Activated T-cell treated with anti-CD3 and anti-CD28 coated beads, Interleukin-2, amount 50 U/mL, for 4 hours (primary cell): ENCODE measurements at places on chromosomes 3 and 15.

- DNase-seq = no peak
Measured at GRCh38 chr3:150220799-150221198, 187.3 kb upstream of the TSC22D2 start.

DNA sequence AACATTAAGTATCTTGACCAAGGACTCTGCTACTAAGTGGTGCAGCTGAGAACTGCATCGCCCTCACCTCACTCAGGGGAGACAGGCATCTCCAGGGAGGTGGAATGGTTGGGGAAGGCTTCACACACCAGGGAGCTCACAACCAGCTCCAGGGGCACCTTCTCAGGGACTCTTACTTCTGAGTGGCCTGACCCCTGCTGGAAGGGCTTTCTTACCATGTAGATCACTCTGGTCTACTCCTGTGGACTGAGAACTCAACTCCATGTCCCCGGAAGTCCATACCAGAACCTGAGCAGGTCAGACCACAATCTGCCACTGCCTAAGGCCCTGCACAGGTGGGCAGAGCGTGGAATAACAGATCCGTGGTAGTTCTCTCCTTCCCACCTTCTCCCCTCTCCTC lies 140.5 kb downstream of the TLE3 start:
- DNase-seq = no peak

DNA sequence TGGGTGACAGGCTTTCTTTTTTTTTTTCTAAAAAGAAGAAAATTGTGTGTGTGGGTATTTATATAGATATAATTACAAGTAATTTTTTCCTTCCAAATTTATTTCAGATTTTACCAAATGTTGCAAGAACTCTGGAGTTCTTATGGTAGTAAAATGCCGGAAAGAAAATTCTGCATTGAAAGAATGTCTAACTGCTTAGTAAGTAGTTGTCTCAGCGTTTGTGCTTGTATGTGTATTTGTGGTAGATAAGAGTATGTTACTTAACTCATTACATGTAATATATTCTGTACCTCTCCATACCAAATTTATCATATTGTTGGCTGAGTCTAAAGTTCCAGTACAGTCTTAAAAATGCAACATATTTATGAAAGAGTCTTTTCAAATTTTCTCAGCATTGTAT lies 32.3 kb upstream of the ZCWPW2 start:
- no peak for DNase-seq

GRCh38 chr3:170808041-170808440 lies 62.0 kb downstream of the RPL22L1 start:
- DNase-seq = no peak

DNA sequence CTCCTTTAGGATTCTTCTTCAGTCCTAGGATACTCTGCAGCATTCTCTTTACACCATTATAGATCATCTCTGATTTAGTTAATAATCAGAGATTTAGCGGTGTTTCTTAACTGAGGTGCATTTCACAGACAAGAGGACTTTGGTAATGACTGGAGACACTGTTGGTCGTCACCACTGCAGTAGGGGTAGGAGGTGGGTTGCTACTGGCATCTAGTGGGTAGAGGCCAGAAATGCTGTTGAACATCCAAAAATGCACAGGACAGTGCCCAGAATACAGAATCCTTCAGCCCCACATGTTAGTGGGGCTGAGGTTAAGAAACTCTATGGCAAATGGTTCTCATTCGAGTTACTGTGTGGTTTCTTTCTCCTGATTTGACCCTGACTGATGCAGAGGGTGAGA lies 80.4 kb upstream of the LMCD1 start:
- DNase-seq = no peak

DNA sequence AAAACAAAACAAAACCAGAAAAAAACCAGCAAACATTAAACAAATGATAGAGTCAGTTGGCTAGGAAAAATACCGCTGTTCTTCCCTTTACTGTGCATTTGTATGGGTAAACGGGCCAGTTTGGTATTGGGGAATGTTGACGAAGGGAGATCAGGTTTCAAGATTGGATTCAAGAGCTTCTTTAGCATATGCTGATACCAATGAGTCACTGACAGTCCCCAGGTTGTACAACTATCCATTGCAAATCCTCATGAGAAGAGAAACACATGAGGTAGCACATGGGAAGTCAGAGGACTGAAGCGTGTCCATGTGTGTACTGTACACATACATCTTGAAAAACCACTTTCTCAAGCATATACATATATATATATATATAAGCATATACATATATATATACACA lies 25.6 kb downstream of the TIGIT start:
- no peak for DNase-seq

DNA sequence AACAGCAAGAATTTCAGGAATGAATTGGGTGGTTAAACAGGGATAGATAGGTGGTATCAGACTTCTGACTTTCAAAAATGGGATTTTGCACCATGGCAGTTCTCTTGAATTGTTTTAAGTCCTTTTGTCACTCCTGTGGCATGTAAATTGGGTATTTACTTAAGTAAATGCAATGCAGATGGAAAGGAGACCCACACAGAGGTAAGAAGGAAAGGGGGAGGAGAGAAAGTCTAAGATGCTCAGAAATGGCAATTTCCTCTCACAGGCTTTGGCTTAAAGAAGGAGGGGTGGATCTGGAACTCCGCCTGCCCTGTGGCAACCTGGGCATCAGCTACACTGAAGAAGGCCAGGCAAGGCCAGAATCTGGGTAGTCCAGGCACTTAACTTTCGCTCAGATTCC lies 197.1 kb upstream of the UBE2E1 start:
- DNase-seq = no peak

GRCh38 chr3:53553200-53553599 lies 58.8 kb downstream of the CACNA1D start:
- no peak for DNase-seq

GRCh38 chr3:131755380-131755779 lies 252.6 kb upstream of the MRPL3 start:
- no peak for DNase-seq

- no peak for DNase-seq
Measured at GRCh38 chr3:52289747-52290595, 2.3 kb downstream of the GLYCTK start.

DNA sequence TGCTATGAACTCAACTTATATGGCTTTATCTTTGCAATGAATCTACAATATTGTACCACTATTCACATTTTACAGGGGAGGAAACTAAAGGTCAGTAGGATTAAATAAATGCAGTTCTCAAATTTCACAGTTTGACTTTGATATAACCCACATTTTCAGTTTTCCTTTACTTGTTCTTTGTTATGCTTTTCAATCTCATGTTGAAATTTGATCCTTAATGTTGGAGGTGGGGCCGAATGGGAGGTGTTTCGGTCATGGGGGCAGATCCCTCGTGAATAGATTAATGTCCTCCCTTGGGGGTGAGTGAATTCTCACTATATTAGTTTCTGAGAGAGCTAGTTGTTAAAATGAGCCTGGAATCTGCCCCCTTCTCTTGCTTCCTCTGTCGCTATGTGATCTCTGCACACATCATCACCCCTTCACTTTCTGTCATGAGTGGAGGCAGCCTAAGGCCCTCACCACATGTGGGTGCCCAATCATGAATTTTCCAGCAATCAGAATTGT lies 44.7 kb downstream of the CD200 start:
- no peak for DNase-seq

GRCh38 chr15:67150023-67150860 lies 84.8 kb downstream of the SMAD3 start:
- DNase-seq = peak; percentile 43

DNA sequence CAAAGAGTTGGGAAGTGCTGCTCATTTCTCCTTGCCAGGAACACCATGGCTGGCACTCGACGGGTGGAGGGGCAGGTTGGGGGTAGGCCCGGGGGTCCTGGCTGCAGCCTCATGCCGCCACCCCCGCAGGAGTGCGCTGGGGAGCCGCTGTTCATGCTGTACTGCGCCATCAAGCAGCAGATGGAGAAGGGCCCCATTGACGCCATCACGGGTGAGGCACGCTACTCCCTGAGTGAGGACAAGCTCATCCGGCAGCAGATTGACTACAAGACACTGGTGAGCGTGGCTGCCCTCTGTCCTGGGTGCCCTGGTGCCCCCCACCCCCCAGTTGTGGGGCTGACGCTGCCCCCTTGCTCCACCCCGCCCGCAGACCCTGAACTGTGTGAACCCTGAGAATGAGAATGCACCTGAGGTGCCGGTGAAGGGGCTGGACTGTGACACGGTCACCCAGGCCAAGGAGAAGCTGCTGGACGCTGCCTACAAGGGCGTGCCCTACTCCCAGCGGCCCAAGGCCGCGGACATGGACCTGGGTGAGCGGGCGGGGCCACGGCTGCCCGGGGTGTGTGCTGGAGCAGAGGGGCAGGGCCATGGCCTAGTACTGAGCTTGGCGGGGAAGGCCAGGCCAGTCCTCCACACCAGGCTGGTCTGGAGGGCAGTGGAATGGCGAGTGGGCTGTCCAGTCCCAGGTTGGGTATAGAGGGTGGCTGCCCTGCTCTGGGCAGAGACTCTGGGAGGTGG lies 45.1 kb downstream of the PLXNA1 start:
- DNase-seq = no peak

GRCh38 chr3:109618766-109619378 lies 281.5 kb upstream of the DPPA4 start:
- no peak for DNase-seq

- no peak for DNase-seq
Measured at GRCh38 chr3:160643994-160644393, 33.0 kb upstream of the ARL14 start.
